ENCODE measurements at places on chromosomes 16 and 17.

- DNase-seq = no peak
Measured at GRCh38 chr17:10069301-10069700, 129.1 kb downstream of the GAS7 start.

GRCh38 chr17:78970834-78971755 is 8.6 kb downstream of the LGALS3BP start:
- peak; percentile 82 for DNase-seq

DNA sequence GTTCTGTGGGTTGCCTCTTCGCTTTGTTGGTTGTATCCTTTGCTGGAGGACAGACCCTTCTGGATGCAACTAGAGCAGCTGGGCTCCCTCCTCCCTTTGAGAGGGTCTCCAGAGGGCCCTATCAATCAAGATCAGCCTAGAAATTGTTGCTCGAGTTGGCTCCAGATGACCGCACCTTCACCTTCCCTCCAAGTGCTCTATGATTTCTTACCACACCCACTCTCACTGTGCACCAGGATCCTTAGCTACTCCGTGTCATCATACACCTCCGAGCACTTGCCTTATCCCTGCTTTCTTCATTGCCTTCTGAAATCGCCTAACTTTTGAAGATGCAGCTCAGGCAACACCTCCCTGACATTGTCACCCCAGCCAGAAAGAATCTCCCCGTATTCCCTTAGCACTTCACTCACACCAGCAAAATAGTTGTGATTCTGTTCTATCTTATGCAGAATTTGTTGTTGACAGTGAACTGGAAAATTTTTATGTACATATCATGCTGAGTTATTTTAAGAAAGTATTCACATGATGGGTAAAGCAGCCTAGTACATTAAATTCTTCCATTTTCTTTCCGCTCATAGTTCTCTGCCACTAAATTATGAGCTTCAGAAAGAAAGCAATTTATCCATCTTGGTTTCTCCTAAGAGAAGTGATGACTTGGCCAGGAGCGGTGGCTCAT is 52.9 kb downstream of the ABAT start:
- no peak for DNase-seq

DNA sequence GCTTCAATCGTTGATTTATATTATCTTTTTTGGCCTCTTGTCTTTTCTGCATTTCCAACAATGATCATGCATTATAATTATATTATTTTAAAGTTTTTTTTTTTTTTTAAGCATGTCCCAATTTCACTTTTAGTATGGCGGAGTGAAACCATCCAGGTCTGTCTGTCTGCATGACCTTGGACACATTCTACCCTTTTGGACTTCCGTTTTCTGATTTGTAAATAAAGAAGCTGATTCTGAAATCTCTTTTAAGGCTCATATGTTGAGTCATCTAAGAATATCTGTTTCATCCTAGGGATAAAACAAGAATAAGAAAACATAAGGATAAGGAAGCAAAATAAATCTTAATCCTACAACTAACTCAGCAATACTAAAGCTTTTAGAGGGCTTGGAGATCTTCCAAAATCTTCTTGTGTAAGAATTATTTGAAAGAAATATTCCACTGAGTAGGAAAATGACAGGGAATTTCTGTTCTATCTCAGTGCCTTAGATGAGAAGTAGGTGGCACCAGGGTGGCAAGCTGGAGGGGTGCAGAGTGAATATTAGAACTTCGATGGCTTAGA is 195.7 kb upstream of the TOX3 start:
- no peak for DNase-seq

DNA sequence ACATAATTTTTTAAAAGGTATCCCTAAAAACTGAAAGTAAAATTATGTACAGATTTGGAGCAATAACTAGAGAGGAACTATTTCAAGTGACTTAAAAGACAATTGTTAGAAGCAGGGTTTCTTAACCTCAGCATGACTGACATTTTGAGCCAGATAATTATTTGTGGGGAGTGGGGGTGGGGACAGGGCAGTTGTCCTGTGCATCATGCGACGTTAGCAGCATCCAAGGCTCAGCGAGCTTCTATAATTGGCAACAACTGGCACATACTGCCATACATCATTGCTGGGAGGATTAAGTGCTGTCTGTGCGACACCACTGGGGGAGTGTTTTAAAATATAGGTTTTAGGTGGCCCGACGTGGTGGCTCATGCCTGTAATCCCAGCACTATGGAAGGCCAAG is 27.1 kb downstream of the GABARAPL2 start:
- DNase-seq = no peak

DNA sequence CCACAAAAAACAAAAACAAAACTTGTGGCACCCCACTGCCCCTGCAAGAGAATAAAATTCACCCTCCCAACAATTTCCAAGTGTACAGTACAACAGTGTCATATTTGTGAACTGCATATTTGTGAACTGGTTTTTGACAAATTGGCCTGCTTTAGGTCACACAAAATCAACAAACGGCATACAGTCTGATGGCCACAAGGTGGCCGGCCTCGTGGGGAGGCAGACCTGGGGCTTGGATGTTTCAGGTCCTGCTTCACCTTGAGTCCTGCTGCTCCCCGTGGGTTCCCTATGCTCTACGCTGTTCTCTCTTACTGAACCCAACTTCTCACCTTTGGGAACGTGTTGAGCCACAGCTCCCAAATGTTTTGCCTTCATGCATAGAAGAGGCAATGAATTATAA is 102.2 kb downstream of the CDK5R1 start:
- DNase-seq = peak; percentile 5

- DNase-seq = no peak
Measured at GRCh38 chr17:75778861-75779249, 5.8 kb upstream of the UNK start.

- no peak for DNase-seq
Measured at GRCh38 chr17:74839990-74840852, 19.5 kb downstream of the GRIN2C start.

DNA sequence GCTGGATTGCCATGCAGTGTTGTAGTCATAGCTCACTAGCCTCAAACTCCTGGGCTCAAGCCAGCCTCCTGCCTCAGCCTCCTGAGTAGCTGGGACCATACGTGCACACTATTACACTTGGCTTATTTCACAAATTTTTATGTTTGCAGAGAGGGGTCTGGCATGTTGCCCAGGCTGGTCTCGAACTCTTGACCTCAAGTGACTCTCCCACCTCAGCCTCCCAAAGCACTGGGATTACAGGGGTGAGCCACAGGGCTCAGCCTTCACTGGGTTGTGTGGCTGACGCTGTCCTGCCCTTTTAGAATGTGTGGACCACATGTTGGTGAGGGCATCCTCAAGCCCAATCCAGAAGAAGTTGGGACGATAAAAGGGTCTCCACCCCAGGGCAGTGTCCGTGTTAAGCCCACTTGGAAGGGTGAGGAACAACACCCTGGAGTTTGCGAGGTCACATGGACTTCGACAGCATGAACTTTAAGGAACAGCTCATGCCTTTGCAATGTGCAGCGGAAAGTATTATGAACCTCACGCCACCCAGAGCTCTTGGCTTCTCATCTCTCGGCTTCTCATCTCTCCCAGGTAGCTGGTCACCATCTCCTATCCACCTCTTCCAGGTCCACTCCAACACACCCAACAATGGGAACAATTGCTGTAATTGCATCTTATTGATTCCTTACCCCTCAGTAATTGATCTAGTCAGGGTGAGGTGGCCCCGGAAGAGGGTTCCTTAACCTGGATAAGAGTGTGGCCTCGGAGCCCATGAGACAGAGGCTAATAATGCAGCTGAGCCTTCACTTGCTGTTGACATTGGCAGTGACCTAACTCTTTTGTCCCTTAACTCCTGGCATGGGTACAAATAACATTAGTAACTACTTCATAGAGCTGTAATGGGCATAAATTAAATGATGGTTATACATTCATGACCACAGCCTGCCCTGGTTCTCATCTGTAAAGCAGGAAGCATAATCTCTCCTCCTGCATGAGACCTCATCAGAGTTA is 6.7 kb downstream of the FOXL1 start:
- peak; percentile 76 for DNase-seq

- peak; percentile 67 for DNase-seq
Measured at GRCh38 chr17:12789481-12790248, at the start of gene ARHGAP44. ARHGAP44 (plus strand) TSS chr17:12789498; CDS start chr17:12789839, 341 bp downstream.

DNA sequence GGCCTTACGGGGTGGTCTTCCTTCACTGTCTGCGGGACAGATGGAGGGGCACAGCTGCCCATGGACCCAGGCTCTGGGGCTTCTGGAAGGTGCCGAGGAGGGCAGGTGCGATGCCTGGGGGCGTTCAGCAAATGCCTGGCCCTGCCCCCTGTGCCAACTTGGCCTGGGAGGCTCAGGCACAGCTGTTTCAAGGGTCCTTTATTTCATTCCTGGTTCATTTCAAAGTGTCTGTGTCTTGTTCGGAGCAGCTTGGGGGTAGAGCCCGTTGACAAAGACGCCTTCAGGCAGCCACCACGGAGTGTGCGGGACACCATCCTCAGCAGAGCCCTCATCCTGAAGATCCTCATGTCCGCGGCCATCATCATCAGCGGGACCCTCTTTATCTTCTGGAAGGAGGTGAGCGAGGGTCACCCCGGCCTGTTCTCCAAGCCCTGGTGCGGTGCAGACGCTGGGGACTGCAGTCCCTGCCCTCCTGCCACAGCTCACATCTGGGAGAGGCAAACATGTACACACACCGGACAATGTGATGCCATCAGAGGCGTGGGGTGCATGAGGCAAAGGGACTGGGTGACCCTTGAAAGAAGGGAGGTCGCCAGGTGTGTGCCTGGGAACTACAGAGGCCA is 43.9 kb downstream of the MEAK7 start:
- no peak for DNase-seq

DNA sequence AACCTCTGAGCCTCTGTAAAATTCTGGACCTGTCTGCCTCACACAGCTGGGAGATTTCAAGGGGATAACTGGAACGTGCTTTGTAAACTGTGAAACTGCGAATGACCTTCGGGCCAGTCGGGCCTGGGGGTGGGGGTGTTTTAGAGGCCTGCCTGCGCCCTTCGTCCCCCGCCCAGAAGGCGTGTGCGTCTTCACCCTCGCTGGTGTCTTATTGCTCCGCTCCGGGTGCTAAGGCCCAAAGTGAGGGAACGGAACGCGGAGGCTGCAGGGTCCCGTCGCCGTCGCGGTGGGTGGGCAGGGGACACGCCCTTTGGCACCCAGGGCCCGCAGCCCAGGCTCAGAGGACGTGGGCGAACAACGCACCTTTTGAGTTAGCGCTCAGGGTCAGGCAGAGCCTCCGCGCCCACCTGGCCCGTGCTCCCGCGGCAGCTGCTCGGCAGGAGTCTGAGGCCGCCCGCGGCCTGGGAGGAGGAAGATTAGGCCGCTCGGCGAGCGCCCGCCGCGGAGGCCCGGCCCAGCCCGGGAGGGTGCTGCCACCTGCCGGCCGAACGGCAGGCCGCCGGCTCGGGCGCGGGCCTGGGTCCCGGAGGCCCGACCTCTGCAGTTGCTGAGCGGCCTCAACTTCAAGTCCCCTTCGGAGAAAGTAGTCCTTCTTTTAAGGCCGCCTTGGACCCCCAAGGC is 29.7 kb downstream of the DCAKD start:
- peak; percentile 65 for DNase-seq
